AG04449 (cell line): ENCODE measurements at places on chromosomes 12 and 14.
A peak's percentile ranks its signal among the peaks of the same experiment; 100 is the strongest.

DNA sequence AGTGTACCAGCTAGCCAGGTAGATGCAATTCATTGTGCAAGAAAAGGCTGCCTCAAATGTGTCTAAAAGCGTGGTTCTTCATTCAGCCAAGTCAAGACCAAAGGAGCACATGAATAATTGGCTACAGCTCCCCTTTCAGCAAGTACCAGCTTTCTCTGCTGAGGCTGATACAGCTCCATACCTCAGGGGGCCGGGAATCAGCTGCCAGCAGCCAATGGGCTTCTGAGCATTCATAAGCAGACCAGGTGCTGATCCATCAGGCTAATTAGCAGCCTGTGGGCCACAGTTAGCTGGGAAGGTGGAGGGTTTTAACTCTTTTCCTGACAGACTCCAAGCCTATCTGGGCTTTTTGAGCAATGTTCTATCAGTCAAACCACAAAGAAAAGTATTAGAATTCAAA is 264.7 kb downstream of the APAF1 start:
- DNase-seq: no peak

DNA sequence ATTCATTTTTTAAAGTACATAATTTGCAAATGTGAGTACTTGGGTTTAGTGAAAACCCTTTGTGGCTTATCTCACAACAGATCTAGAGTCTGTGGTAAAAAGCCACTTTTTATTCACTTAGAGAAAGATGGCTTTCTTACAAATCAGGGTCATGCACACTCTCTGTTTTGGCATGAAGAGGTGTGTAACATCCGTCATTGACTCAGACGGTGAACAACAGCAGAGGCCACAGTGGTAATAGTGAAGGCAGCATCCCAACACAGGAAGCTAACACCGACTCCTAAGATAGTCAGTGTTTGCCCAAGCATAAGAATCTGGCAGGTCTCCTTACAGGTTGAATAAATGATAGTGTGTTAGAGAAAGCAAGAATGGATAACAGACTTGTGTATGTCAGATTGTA is 593.0 kb downstream of the SOX5 start:
- no peak for DNase-seq

DNA sequence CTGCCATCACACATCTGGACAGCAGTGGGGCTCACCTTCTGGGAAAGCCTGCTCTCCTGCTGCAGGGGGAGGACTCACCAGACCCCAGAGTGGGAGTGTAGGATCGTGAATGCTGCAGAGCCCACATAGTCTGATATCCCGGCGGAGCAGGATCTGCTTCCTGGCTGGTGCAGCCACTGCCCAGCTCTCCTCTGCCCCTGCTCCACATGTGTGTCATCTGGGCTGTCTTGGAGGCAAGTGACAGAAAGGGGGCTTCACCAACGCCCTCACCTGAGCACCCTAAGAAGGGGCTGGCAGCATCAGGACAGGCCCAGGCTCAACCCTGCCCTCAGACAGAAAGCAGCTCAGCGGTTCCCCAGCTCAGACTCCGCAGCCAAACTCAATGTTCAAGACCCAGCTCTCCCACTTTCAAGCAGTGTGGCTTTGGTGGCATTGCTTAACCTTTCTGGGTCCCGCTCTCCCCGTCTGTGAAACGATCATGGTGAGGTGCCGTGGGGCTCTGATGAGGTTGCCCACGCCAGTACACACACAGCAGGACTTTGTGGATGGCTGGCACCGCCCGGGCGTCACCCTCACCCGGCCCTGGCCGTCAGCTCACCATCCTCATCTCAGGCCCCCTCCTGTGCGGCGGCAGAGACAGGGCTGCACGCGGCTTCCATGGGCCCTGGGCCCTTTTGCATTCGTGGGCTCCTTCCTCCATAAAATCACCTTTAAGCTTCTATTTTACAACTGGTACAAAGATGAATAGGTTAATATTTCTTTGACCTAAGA is 91.0 kb upstream of the SFSWAP start:
- DNase-seq: no peak

GRCh38 chr12:93358821-93359220 is 18.9 kb upstream of the NUDT4 start:
- DNase-seq: no peak

- no peak for DNase-seq
Measured at GRCh38 chr12:132133952-132134652, 10.0 kb downstream of the DDX51 start.

DNA sequence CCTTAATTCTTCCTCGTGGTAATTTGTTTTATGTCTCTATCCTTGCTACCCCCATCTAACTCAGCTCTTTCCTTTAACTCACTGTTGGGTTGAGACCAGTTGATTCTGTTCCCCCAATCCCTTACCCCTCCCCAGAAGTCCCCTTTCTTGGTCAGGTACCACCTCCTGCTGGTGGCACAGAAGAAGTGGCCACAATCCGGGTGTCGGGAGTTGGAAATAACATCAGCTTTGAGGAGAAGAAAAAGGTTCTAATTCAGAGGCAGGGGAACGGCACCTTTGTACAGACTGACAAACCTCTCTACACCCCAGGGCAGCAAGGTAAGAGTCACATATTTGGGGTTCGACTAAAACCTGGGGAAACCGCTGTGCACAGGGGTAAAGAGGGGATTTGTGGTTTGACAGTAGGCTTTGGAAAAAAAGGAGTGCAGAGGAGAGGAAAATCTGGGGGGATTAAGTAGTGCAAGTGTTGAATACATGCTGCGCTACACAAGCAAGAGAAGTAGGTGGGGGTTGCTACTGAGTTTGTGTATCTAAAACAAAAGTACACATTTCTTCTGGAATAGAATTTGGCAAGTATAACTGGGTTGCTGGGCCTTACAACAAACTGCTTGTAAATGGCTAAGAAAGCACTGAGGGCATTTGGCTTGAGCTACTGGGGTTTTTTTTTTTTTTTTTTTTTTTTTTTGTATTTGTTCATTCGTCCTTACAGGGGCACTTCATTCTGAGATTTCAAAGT is 1.3 kb downstream of the A2ML1 start:
- DNase-seq: no peak

GRCh38 chr12:95205685-95206084 is 11.6 kb downstream of the FGD6 start:
- peak; percentile 46 for DNase-seq

DNA sequence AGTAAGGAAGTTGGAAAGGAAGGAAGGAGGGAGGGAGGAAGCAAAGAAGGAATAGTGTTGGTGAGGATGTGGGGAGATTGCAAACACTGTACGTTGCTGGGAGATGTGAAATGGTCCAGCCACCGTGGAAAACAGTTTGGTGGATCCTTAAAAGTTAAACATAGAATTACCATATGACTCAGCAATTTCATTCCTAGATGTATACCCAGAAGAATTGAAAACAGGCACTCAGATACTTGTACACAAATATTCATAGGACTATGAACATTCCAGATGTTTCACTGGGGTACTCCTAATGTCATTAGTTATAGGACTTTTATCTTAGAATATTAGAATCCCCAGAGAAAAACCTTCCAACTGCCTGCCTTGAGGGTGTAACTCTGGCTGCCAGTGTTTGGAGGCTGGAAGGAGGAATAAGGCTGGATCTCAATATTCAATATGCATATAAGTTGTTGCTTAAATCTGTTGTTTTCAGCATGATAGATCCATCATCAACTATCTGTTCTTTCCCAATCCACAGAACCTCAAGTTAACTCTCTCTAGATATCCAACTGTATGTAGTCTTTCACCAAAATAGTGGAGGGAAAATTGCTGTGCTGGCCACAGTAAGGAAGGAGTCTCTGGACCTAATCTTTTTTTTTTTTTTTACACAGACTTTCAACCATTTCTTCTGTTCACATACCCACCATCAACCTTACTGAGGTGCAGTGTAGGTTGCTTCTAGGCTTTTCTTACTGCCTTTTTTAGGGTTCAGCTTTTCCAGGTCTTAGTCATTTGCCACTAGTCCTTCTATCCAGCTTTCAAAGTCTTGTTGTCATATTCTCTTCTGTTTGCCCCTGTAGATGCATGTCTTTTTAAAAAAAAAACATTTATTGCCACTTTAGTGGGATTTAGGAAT is 94.5 kb downstream of the DNAI7 start:
- no peak for DNase-seq

GRCh38 chr14:90193925-90194324 is 62.4 kb upstream of the PSMC1 start:
- DNase-seq: no peak

GRCh38 chr14:68789821-68790643 is 2.8 kb downstream of the ZFP36L1 start:
- DNase-seq: no peak

- no peak for DNase-seq
Measured at GRCh38 chr14:70181276-70181675, 7.5 kb downstream of the SLC8A3 start.

GRCh38 chr12:34108405-34108803 is 86.1 kb downstream of the ALG10 start:
- no peak for DNase-seq

- no peak for DNase-seq
Measured at GRCh38 chr14:20644520-20644919, 3.0 kb upstream of the OR6S1 start.

DNA sequence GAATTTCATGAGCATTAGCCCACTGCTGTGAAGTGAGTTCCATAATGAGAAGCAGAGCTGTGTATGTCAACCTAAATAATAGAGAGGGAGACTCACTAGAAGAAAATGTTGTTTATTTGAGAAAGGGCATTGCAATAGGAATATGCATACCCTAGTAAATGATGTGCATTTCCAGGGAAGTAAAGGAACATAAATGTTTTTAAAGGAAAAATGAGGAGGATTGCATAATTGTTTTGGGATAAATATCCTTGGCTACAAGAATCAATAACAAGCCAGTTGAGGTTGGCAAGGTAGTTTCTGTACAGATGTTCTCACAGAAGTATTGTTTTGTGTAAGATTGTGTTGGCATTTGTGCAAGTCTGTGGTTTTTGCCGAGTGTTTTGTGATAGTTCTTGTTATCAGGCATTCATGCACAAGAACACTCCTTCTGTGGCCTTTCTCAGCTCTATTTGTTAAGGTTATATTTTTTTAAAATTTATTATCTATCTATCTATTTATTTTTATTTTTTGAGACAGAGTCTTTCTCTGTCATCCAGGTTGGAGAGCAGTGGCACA is 47.1 kb downstream of the EMP1 start:
- no peak for DNase-seq

GRCh38 chr12:19058235-19059021 is 71.1 kb upstream of the PLEKHA5 start:
- DNase-seq: no peak

DNA sequence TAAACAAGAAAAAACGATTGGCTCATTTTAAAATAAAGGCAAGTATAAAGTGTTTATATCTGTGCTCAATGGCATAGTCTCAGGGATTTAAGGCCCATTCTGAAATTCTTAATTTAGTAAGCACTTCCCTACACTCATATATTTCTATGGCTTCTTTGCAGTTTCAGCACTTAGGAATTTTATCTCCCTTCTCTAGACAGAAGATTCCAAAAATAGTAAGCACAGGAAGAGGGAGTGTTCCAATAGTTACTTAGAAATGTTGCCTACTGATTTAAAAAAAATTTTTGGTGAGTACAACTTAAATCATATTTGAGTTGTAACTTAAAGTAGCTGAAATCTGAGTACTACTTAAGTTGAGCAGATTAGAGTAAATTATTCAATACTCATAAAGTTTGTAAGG is 19.8 kb downstream of the INSM2 start:
- peak; percentile 44 for DNase-seq

- DNase-seq: no peak
Measured at GRCh38 chr14:81449114-81449513, 49.0 kb upstream of the STON2 start.

DNA sequence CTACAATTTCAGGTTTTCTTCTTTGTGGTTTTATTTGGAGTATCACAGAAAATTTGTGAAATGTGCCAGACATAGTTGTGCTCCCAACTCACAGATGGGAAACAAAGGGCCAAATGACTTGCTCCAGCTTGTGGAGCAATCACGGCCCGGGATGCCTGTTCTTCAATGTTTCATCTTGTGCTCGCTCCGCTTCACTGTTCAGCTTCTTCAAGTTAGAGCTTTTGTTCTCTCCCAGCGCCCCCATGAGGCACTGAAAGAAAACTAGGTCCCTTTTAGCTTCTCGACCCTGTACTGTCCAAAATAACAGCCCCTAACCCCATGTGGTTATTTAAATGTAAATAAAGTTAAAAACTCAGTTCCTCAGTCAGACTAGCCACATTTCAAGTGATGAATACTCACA is 187.9 kb upstream of the STXBP6 start:
- no peak for DNase-seq

GRCh38 chr14:67141146-67141900 is 47.9 kb upstream of the GARIN2 start:
- DNase-seq: no peak

GRCh38 chr14:65195042-65195719 is 92.9 kb upstream of the MAX start:
- DNase-seq: no peak

- DNase-seq: peak; percentile 7
Measured at GRCh38 chr12:39764944-39765560, 145.4 kb upstream of the ABCD2 start.

DNA sequence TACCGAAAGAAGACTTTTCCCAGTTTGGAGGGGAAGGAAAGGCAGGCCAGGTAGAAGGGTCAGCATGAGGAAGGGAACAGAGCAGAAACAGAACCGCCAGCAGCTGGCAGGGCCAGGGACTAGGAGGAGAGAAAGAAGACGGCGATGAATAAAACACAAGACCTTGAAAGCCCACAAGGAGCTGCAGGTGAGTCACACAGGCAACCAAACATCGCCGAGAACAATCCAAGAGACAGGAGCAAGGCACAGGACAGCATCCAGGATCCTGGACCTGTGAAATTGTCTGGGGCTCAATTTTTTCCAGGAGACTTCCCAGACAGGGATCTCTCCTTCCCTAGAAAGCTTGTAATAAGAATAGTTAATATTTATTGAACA is 47.3 kb downstream of the NUAK1 start:
- DNase-seq: no peak

DNA sequence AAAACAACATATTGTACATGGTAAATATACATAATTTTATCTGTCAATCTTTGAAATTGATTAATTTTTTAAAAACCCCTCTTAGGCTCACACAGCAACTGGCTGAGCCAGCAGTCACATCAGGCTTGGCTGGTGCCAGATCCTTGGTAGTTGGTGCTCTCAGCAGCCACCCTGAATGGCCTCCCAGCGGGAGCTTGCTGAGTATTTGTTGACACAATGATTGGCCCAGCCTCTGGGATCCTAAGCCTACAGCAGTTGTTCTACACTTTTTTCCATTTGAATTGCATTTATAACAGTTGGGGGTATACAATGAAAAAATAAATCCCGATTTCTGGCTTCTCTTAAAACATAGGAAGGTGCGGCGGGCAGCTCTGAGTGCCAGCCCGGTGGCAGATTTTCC is 11.1 kb downstream of the PRKAB1 start:
- DNase-seq: no peak

DNA sequence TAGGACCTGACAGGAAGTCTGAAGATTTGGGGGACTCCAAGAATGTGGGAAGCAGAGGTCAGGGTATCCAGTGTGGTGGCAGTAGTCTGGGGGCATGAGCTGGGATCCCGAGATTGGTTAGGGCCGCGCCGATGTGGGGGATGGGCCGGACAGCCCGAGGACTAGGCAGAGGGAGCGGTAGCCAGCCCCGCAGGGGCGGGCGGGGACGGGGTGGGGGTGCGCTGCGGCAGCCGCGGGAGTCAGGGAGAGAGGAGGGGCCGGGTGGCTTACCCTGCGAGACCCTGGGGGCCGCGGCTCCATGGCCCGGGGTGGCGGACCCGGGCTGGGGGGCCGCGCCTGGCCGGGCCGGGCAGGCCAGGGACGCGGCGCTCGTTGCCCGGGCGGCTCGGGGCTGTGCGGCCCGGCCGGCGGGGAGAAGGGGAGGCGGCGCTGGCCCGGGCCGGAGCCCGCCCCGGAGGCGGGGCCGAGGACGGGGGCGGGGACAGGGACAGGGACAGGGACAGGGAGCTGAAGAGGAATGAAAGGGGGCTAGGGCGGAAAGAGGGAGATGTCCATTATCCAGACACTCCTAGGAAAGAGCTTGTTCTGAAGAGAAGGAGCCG is 5.6 kb downstream of the ZNF385A start:
- no peak for DNase-seq
